ENCODE measurements at places on chromosomes 7 and 10.

- DNase-seq = no peak
Observed at GRCh38 chr7:114212721-114213429, 201.7 kb upstream of the FOXP2 start.

DNA sequence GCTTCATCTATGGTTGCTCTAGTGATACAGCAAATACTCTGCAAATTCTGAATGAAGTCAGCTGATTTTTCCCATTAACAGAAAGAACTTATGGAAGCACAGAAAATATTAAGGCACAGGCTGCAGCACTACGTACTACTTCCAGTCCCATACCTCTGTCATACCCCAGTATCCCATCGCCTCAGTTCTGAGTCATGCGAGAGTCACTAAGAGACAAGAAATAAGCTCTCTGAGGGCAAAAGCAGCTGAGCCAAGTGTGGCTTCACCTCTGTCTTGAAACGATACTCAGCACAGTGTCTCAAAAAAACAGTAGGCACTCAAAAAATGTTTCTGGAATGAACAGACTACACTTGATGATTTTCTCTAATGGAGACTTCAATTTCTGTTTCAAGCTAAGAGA is 48.2 kb downstream of the EZH2 start:
- no peak for DNase-seq

DNA sequence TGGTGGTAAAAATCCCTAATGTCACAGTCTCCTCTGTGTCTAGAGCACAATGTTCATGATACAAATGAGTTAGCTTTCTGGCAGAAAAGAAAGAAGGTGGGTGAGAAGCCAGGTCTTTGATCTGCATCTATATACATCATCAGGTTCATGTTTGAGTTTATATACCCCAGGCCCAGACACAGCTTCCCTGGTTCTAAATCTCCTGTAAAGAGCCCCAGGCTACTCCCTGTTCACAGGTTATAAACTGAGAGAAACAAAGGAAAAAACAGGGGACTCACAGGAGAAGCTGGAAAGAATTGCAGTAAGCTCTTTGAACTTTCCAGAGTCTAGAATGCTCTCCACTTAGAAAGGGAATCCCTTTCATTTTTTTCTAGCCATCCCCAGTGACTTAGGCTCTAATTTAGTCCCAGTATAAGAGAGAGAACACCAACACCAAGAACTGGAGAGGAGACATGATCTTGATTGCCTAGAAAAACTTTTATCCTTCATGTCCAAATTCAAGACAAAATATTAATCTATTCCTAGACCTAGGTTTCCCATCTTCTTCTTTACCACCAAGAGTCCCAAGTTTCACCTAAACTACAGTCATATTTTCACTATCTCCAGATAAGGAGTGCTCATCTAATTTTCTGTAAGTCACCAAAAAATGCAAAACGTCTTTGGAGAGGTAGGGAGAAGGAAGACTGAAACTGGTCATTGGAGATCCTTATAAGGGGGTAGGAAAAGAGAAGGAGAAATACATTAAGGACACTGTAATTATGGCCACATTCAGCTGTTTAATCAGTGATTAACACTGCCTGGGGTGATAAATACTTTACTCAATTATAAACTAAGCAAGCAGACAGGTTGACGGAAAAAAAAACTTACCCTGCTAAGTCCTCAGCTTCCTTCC is 469 bp downstream of the MSS51 start:
- DNase-seq = no peak

DNA sequence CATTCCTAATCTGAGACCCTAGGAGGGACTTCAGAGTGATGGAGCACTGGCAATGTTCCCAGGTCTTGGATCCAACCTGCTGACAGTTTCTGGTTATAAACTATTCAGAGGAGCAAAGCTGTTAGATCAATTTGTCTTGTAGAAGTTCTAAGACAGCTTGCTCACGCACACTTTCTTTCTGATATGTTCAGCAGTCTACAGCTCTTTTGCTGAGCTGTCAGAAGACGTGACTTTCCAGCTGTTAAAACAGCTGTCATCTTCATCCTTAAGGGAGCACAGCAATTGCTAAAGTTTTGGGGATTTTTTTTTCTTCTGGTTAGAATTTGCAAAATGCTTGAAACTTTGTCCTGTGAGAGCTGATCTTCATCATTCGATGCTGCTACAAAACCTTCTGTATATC is 823.1 kb downstream of the SORCS1 start:
- DNase-seq = no peak

DNA sequence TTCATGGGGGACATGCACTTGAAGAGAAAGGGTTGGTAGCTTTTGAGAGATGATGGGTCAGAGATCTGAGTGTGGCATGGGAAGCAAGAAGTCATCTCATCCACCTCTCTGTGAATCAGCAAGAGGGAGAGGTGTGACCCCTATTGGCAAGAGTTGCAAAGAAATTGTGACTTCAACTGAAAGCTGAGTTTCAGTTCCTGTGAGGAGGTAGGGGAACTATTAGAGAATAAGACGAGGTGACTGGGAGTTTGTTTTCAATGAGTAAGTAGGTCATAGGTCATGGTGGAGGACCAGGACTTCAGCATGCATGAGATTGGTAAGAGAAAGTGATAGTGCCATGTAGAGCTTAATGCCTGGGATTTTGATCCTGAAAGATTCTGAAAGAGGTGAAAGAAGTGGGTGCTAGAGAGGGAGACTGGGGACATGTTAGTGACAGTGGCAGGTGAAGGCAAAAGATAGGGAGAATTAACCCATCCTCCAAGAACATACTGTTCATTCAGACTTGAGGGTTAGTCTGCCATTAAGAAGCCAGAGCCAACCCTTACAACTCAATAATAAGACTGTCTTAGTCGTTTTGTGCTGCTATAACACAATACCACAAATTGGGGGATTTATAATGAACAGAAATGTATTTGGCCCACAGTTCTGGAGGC is 75.5 kb upstream of the CAPZA2 start:
- DNase-seq = peak; percentile 5

- no peak for DNase-seq
Observed at GRCh38 chr7:104927055-104927454, 87.0 kb upstream of the KMT2E start.

GRCh38 chr10:87991946-87992345 is 128.5 kb downstream of the PTEN start:
- DNase-seq = no peak

DNA sequence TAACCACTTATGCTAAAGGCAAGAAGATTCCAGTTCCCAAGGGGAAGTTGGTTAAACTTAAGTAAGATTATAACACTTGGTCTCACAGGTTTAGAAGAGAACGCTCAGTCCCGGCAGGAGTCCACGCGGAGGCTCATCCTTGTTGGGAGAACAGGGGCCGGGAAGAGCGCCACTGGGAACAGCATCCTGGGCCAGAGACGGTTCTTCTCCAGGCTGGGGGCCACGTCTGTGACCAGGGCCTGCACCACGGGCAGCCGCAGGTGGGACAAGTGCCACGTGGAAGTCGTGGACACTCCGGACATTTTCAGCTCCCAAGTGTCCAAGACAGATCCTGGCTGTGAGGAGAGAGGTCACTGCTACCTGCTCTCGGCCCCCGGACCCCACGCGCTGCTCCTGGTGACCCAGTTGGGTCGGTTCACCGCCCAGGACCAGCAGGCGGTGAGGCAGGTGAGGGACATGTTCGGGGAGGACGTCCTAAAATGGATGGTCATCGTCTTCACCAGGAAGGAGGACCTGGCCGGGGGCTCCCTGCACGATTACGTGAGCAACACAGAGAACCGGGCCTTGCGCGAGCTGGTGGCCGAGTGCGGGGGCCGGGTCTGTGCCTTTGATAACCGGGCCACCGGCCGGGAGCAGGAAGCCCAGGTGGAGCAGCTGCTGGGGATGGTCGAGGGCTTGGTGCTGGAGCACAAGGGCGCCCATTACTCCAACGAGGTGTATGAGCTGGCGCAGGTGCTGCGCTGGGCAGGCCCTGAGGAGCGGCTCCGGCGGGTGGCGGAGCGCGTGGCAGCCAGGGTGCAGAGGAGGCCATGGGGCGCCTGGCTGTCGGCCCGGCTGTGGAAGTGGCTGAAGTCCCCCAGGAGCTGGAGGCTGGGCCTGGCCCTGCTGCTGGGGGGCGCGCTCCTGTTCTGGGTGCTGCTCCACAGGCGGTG is 3.8 kb downstream of the GIMAP1 start:
- no peak for DNase-seq

DNA sequence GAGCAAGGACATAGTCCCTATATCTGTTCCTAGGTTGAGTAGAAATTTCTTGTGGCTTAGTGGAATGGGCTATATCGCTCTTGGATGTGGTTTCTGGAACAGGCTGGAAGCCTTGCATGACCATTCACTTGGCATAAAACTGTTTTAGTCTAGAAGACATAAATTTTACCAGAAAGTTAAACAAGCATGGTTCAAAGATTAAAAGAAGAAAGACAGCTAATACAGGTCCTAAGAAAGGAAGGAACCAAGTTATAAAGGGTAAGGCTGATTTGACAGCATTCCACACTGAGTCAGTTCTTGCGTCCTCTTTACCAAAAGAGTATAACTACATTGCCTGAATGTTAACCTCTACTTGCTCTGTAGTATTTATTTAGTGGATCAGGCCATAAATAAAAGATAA is 724.2 kb downstream of the SORCS1 start:
- DNase-seq = no peak
